ENCODE measurements at places on chromosomes 3 and 15. TPM values are rescaled to one million over a fixed set of nuclear protein-coding genes. Genes with fewer than 3 reads are reported as not detected.

DNA sequence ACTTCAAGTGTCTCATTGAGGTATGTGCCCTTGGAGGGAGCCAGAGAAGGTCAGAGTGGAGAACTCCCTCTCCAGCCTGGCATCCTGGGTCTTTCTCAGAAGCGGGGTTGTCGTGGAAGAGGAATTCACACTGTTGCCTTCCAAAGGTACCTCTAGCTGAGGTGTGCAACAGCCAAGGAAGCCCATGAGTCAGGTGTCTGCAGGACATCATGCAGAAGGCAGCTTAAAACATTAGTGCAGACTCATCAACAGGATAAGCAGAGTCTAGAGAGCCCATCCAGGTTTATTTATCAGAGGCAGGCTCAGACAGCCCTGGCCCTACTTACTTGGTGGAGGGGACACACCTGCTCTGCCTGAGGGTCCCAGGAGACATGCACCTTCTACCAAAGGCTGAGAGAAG, 95.6 kb upstream of the TPM1 start:
- DNase-seq, result no peak

DNA sequence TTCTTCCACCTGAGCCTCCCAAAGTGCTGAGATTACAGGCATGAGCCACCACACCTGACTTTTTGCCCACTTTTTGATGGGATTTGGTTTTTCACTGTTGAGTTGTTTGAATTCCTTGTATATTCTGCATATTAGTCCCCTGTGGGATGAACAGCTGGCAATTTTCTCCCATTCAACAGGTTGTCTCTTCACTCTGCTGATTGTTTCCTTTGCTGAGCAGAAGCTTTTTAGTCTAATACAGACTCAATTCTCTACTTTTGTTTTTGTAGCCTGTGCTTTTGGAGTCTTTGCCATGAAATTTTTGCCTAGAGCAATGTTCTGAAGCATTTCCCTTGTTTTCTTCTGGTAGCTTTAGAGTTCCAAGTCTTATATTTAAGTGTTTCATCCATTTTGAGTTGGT, 62.7 kb upstream of the MFGE8 start:
- no peak for DNase-seq

GRCh38 chr15:50377867-50378751, 23.1 kb upstream of the GABPB1 start:
- DNase-seq, result no peak

Gene ATP2B2
- total RNA-seq, result under 0.01 TPM

GRCh38 chr15:66923438-66923881, 141.9 kb upstream of the SMAD3 start:
- DNase-seq, result no peak

- DNase-seq, result no peak
These were observed 849 bp upstream of the HDAC11 start for GRCh38 chr3:13479332-13479581.

Gene MAP1A
- total RNA-seq, result 61.2 TPM

Gene SLC28A2
- not detected for total RNA-seq

- no peak for DNase-seq
These were observed 102.4 kb downstream of the MSL2 start for GRCh38 chr3:136093771-136094170.

DNA sequence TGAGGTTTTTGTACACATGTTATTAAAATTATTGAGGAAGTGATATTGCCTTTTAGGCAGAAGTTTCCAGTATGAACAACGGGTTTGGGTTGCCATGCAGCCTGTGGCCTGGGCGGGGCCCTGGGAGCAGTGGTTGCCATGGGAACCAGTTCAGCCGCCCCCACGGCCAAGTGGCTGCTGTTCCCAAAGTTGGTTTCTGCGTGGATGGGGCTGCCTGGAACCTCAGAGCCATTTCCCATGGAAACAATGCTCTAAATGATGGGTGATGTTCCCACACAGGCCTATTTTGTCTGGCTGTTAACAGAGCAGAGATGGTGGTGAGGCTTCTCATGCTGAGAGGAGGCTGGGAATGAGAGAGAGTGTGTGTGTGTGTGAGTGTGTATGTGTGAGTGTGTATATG, 19.5 kb downstream of the MRAS start:
- DNase-seq, result peak; percentile 36
